ENCODE measurements at places on chromosomes 11 and 22. TPM values are rescaled to one million over a fixed set of nuclear protein-coding genes. Genes with fewer than 3 reads are reported as not detected.
A peak's percentile ranks its signal among the peaks of the same experiment; 100 is the strongest.

Gene SAA2
- total RNA-seq: 0.47 TPM

Gene AIFM3
- total RNA-seq: 0.47 TPM

Gene KRTAP5-2
- not detected for total RNA-seq

Gene CBLIF
- not detected for total RNA-seq

Gene VSTM5
- not detected for total RNA-seq

Gene POU2AF2
- total RNA-seq: not detected

- no peak for DNase-seq
These were observed 29.4 kb upstream of the SORL1 start for GRCh38 chr11:121422675-121423074.

DNA sequence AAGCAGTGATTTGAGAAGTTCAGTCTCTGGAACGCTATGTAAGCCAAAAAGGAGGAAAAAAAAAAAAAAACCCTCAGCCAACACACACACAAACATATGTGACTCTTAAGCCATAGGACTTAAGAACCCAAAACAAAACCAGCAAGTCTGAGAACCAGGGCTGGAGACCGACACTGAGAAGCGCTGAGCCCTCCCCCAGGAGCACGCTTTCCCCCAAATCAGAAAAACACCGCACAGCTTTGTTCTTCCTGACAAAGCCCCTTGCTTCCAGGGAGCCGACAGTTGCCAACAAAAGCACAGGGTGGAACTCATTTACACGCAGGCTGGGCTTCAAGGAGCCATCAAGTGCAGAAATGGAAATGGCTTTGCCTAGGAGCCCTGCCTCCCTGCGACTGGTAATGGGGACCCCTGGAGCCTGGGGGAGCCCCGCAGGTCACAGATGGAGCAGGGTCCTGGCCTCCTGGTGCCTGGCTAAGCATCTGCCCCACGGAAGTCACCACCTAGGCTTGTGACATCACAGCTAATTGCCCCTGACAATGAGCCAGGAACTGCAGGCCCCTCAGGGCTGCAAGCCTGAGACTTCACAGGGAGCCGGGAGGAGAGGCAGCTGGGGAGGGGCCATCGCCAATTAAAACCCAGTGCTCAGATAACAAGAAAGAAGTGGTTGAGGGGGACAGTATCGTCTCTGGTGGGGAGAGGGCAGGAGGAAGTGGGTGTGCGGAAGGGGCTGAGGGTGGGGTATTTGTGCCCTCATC is 66.9 kb downstream of the NFAM1 start:
- no peak for DNase-seq

GRCh38 chr11:13105237-13105844 is 96.2 kb downstream of the RASSF10 start:
- DNase-seq: no peak

- peak; percentile 49 for DNase-seq
These were observed 23.8 kb downstream of the LRRC10B start for GRCh38 chr11:61532134-61533038.

GRCh38 chr11:66593303-66593635 is 284 bp downstream of the CCS start:
- DNase-seq: no peak

GRCh38 chr22:35717572-35717971 is at the start of gene APOL5:
APOL5 (plus strand) TSS chr22:35717872; CDS start chr22:35717872, 0 bp downstream.
- no peak for DNase-seq

- DNase-seq: peak; percentile 64
These were observed 112.0 kb upstream of the ARHGAP42 start for GRCh38 chr11:100574894-100575769.

DNA sequence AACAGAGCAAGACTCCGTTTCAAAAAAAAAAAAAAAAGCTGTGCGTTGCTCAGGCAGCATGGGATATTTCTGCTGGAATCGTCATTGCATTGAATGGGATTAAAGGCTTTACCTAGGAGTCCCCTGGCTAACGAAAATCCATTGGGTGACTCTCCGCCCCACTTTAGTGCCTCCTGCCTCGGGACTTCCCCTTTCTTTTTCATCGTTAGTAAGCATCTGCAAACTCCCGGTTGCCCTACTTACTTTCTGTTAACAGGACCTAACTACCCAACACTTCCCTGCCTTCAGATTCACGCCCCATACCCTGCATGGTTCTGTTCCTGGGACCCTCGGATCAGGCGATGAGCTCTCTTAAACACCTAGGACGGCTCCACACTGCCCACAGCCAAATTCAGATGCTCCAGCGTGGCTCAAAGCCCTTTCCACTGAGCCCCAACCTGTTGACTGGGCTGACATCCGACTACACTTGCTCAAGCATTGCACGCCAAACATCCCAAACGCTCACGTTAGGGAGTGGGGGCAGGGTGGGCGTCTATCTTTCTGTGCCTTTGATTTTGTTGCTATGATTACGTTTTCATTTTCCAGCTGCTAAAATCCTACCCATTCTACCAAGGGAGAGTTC is 143.8 kb downstream of the ST3GAL4 start:
- no peak for DNase-seq

GRCh38 chr22:27616033-27616432 is 185.5 kb downstream of the MN1 start:
- no peak for DNase-seq

DNA sequence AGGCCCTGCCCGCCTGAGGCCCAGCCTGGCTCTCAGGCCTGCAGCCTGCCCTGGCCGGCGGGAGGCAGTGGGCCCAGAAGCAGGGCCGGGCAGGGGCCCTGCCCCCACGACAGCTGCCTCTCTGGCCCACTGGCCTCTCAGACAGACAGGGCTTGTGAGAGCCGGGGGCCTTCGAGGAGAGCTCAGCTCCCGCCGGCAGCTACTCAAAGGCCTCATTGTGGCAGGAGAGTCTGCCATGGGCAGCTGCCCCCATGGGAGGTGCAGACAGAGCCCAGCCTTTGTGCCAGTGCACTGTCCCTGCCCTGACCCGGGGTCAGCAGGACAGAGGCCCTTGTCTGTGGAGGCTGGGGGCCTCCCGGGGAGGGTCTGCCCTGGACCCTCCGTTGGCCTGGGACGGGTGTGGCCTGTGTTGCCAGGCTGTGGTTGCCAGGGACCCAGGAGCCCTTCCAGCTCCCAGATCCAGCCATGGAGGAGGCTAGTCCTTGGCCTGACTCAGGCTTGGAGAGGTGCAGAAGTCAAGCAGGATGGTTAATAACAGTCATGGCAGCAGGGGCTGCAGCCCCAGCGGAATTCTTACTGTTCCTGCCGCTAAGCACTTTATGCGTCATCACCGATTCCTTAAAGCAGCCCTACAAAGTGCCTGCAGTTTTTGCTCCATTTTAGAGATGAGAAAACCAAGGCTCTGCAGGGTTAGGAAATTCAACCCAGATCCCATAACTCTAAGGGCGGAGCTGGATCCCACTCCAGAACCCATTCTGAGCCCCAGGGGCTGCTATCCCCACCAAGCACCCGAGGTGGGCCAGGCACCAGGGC is 12.5 kb downstream of the FLRT1 start:
- no peak for DNase-seq

- DNase-seq: no peak
These were observed 24.1 kb downstream of the DCPS start for GRCh38 chr11:126328001-126328390.

DNA sequence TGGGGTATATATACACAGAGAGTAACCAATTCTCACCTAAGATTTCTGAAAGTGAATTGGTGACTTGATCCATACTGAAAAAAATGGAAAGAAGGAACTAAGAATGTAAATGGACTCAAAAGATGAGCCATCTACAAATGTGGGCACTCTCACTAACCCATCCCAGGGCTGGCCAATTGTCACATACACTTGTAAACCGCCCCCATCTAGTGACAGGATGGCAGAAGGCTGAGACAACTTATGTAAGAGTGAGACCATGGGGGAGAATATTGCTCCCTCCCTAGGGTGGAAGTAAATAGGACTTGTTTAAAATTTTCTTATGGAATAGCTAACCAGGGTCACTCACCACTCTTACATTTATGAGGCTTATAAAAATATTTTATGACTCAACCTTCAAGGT is 377.1 kb upstream of the ISX start:
- DNase-seq: no peak

DNA sequence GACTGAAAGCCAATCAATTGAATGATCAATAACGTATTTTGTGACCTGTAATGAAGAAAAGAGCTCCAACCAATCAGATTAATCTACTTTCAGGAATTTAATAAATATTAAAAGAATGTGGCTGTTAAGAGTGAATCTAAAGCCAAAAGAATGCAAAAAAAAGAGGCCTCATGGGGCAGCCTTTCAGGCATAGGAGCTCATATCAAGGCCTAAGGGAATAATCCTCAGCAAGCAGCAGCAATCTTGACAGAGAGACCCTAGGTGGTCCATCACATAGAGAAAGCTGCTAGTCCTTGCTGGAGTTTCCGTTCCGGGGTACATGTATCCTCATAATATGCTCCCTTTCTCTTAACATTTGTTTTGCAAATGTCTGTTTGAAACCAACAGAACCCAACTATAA is 313.1 kb upstream of the PITPNB start:
- DNase-seq: no peak

DNA sequence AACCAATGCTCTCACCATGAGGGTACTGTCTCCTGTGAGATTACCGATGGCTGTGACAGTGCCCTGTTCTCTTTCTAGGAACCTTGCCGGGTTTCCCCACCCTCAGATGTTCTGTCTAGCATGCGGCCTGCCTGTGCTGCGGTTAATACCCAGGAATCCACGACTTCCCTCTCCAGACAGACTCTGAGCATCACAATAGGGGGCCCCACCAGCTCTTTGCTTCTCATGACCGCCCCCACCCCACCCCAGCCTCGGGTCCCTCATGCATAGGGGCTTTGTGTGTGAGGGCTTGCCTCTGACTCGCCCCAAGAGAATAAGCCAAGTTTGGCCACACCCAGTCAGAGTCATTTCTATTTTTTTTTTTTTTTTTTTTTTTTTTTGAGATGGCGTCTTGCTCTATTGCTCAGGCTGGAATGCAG is 10.3 kb downstream of the PARVG start:
- DNase-seq: no peak

GRCh38 chr22:31768422-31769059 is 14.7 kb downstream of the DEPDC5 start:
- DNase-seq: no peak

GRCh38 chr11:134331354-134332188 is at the start of gene GLB1L2:
GLB1L2 (plus strand) TSS chr11:134331988; CDS start chr11:134332062, 74 bp downstream.
- DNase-seq: no peak

DNA sequence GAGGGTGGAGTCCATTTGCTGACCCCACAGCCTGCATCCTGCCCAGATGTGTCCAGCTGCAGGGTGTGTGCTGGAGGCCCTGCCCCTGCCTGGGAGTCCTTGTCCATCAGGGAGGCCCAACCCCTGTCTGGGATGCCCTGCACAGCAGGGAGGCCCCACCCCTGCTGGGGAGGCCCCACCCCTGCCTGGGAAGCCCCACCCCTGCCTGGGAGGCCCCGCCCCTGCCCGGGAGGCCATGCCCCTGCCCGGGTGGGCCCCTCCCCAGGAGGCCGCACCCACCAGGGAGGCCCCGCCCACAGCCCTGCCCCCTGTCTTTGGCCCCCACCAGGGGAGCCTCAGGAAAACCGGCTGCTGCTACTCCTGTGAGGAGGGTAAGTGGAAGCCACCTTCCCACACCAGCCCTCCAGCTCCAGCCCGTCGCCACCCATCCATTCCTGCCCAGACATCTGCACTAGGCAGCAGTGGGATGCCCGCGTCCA is 37.2 kb downstream of the MUC5B start:
- DNase-seq: peak; percentile 7

DNA sequence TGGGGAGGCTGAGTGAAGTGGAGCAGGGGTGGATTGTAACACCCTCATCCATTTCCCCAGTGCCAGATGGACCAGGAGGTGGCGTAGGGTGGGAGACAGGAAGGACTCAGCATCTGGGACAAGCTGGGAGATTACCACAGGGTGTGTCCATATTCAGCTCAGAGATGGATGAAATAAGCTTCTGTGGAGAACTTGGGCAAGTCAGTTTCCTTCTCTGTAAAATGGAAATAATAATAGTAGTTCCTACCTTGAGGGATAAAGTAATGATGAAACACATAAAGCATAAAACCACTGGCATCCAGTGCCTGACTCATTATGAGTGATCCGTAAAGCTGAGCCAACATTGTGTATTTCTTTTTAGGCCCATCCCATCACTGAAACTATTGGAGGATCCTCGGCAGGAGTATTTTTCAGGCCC is 607 bp upstream of the ROBO4 start:
- DNase-seq: peak; percentile 96

Data from M059J (cell line).